Heart right ventricle (tissue), 16 donors: ENCODE measurements at places on chromosomes 11 and 22. TPM values are rescaled to one million over a fixed set of nuclear protein-coding genes. Genes with fewer than 3 reads are reported as not detected.

PTS gene
- polyA plus RNA-seq: 75.0 TPM

NEFH gene
- polyA plus RNA-seq: 0.07 TPM

C11orf42 gene
- polyA plus RNA-seq: not detected

DNA sequence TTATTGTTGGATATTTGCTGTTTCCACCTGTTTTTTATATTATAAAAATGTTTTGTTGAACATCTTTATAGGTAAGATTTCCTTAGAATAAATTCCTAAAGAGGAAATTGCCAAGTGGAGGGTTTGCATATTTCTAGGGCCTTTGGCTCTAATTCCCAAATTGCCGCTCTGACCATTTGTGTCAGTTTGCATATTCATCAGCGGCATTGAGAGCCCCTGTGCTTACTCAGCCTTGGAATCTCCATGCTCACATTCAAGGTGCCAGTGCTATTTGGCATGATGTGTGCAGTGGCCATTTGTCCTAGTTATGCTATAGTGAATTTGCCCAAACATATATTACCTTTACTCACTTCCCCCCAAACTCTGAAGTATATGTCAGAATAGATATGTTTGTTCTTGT, 25.5 kb downstream of the KREMEN1 start:
- DNase-seq: no peak

DNA sequence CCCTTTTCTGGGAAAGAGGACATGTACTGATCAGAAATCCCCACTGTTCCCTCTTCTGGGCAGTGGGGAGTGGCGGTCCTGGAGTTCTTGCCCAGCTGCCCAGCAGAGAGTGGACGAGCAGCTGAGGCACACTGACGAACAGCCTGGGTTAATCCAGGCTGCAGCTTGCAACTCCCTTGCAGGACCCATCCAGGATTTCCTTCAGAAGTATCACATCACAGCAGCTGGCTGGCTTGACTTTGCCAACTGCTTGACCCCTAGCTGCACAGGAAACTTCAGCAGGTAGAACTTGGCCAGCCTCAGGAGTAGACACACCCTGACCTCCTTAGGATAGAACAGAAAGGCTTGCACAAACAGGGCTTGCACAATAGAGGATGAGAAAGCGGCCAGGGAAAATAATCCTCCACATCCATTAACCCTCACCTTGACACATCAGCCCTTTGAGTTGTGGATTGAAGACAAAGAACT, 27.9 kb upstream of the FZD4 start:
- peak; percentile 26 for DNase-seq

GRCh38 chr22:19723232-19723982, at the start of gene GP1BB:
GP1BB (plus strand) TSS chr22:19723539; CDS start chr22:19723570, 31 bp downstream.
- DNase-seq: peak; percentile 64

DNA sequence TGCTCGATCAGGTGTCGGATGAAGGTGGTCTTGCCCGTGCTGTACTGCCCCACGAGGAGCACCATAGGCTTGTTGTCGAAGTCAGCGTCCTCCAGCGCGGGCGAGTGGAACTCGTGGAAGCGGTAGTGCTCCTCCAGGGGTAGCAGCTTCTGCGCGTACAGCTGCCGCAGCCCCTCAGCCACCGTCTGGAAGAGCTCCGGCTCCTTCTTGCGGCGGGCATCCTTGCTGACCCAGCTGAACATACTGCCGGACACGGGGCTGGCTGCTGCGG, 263 bp downstream of the EHD1 start:
- no peak for DNase-seq

GRCh38 chr11:113373981-113374560, 13.5 kb upstream of the ANKK1 start:
- no peak for DNase-seq

DNA sequence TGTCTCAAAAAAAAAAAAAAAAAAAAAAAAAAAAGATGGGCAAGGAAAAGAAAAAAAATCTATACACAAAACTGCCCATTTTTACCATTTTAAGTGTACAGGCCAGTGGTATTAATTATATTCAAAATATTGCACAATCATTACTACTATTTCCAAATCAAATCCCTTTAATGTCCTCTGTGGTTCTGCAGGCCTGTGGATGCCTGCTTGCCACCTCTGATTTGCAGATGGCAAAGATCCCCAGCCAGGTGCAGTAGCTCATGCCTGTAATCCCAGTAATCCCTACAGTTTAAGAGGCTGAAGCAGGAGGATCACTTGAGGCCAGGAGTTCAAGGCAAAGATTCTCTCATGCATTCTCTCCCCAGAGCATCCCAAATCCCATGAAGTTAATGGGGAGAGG, 20.2 kb downstream of the RFPL1 start:
- DNase-seq: no peak

DNA sequence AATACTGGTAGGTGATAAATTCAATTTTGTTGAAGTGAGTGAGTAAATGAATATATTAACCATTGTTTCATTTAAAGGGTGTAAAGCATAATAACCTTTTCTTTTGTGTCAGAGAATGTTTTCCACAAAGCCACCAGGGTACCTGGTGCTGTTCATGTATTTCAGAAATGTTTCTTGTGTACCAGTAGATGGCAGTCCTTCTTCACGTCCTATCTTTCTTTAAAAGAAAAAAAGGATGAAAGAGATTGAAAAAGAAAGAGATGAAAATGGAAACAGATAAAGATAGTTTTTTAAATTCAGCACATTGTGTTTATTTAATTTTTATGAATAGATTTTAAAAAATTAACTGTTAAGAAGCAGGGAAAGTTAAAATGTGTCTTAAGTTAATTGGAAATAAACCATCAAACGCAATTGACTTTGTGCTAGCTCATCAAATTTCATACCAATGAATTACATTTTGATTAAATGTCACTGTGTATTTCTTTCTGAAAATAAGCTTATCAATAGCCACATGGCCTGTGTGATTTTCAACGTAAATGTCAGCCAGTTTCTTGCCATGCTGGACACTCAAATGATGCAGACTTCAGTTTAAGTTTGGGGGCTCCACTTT, 65.5 kb upstream of the CHORDC1 start:
- no peak for DNase-seq

DNA sequence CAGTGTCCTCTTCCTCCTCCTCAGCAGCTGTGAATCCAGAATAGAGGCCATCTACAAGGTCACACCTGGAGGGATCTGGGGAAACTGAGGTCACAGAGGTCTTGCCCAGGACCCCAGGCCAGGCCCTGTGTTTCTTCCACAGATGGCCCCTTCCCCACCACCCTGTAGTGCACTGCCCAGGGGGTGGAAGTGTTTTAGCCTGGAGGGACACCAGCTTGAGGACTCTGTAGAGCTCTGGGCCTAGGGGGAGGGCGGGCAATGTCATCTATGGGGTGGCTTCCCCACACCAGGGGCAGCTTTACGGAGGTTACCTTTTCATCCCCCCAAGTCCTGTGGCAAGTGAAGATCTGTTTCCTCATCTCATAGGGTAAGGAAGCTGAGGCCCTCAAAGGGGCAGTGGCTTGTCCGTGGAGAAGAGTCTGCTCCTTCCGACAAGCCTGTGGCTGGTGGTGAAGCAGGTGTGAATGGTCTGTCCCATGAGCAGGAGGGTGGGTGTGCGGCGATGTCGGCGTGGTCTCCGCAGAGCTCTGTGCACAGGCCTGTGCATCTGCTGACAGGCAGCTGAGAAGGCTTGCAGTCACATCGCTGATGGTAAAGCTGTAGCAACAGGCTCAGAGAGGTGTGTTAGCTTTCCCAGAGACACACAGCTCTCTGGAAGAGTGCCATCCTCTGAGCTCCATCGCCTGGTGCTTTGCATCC, 74.1 kb upstream of the WNT7B start:
- DNase-seq: no peak

GRCh38 chr22:29146091-29146560, 59.6 kb upstream of the EMID1 start:
- no peak for DNase-seq

DNA sequence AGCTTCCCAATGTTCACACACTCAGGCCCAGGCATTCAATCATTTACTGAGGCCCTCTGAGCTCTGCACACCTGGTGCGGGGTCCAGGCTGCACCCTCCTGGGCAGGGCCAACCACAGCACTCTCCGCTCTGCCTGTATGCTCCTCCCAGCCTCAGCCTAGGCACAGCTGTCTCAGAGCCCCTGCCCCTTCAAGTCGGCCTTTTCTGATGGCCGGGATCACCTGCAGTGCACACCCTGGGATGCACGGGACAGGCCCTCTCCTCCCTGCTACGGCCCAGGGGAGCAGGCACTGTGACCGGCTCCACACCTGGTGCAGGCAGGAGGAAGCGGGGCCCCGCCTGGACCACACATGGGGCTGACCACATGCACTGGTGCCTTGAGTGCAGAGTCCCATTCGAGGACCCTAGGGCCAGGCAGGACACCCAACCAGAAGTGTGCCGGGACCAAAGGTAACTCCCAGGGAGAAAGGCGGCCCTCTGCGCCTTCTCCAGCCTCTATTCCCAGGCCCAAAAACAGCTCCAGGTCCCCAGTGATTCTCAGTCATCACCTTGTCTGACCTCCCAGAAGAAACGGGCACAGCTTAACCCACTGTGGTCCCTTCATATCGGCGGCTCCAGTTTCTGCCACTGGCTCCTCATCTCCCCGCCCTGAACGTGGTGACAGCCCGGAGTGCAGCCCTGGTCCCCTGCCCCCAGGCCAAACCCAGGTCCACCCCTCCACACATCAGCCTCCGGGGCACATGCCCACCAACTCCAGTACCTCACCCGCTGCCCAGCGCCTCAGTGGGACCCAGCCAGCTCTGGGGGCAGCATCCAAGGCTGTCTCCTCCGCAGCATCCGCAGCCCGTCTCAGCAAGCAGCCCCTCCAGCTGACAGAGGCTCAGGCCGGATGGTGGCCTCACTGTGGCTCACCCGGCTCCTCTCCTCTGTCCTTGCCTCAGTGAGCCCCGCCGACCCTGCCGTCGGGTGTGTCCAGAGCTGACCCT, 17.5 kb downstream of the SULT4A1 start:
- no peak for DNase-seq

DNA sequence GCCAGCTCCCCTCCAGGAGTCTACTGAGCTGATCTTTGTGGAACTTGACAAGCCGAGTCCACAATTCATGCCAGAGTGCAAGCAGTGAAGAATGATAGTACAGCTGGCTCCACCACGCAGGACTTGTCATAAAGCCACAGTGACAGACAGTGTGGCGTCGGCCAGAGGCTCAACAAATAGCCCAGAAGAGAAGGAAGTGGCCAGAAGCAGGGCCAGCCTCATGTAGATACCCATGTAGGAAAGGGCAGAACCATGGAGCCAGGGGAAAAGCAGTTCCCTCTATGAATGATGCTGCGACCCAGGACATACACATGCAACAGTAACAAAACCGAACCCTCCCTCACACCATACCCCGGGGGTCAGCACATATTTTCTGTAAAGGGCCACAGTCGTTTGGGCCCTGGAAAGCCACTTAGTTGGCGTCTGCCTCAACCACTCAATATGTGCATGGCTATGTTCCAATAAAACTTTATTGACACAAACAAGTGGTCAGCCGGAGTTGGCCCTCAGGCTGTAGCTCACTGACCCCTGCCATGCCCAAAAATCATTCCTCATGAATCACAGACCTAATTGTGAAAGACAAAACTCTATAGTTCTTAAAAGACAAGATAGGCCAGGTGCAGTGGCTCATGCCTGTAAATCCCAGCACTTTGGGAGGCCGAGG, 161.4 kb downstream of the BRD1 start:
- no peak for DNase-seq

- no peak for DNase-seq
These were observed 3.8 kb upstream of the WNT7B start for GRCh38 chr22:45980761-45981160.
